NCI-H524 (cell line): ENCODE measurements at places on chromosomes 5 and 9.
A peak's percentile ranks its signal among the peaks of the same experiment; 100 is the strongest.

GRCh38 chr9:101486693-101487442 is 46.8 kb upstream of the RNF20 start:
- peak; percentile 90 for DNase-seq

DNA sequence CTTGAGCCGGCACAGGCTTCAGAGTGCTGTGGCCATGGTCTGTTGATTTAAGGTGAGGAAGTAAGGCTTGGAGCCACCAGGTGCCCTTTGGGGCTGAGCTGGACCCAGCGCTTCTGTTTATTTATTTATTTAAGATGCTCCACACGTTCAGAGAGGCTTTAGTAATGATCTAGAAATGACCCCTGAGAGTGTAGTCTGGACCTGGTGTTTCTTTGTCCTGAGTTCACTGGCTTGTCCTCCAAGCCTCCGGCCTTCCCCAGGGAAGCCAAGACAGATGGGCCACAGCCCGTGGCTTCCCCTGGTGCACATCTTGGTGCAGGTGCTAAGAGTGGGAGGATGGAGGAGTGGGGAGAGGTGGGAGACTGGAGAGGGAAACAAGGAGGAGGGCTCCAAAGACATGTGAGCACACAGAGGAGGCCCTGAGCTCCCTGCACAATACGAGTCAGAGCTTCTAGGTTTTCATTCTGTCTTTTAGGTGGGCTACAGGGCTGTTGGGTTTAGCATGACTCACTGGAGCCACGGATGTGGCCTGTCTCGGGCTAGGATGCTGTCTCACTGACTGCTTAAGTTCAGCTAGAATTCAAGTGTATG is 56.9 kb downstream of the AHRR start:
- DNase-seq, result peak; percentile 16

GRCh38 chr9:107336718-107337360 is 53.8 kb downstream of the RAD23B start:
- DNase-seq, result no peak

DNA sequence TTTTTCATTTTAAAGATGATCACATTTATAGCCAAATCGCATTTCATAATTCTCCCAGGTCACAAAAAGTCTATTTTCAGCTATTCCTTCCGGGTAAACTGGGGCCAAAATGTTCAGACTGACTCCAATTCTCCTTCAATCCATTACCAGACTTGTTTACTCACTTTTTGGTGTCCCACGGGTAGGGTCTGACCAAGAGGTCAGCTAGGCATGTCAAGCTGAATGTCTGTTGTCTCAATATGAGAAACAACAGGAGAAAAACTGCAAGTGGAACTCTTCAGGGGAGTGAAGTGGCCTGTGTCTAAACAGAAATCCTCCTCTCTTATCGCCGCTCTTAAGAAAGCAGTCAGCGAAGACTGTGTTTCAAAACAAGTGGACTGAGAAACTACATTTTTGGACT is 171.3 kb downstream of the APBA1 start:
- no peak for DNase-seq

- DNase-seq, result no peak
Observed at GRCh38 chr9:6382681-6383080, 30.3 kb upstream of the UHRF2 start.

DNA sequence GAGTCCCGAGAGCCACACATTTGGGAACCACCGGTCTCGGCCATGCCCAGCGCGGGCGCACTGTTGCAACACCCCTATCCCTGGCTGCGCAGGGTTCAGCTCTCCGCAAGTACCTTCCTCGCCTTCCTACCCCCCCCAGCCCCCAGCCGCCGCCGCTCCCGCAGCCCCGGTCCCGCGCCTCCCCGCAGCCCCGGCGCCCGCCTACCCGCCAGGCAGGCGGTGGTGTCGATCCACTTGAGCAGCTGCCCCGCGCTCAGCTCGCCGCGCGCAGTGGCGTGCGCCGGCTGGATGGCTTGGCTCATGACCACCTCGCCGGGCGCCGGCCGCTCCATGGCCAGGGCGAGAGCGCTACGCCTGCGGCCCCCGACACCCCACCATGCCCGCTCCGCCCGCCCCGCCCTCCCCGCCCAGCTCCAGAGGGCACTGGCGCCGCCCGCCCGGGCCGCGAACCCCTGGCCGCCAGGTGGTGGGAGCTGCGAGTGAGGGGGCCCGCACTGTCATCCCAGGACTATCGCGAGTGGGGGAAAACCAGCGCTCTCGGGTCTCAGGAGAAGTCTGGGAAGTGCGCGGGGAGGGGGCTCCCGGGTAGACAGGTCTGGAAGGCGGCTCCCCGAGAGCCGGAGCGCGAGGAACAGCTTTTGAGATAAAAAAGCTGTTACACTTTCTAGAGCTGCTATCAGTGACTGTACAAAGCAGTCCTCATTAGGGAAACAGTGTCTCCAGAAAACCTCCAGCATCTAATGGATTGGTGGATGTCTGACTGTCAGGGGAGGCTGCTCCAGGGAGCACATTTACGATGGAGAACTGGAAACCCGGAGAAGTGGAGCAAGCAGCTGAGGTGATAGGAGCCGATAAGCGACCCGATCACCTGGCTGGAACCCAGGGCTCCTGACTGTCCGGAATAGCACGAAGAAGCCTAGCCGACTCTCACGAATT is at the start of gene ACOT12:
Gene ACOT12 (minus strand): TSS at position 352 of the 936 bp plus-strand sequence. CDS start 20 bp downstream, at position 332.
- DNase-seq, result no peak

DNA sequence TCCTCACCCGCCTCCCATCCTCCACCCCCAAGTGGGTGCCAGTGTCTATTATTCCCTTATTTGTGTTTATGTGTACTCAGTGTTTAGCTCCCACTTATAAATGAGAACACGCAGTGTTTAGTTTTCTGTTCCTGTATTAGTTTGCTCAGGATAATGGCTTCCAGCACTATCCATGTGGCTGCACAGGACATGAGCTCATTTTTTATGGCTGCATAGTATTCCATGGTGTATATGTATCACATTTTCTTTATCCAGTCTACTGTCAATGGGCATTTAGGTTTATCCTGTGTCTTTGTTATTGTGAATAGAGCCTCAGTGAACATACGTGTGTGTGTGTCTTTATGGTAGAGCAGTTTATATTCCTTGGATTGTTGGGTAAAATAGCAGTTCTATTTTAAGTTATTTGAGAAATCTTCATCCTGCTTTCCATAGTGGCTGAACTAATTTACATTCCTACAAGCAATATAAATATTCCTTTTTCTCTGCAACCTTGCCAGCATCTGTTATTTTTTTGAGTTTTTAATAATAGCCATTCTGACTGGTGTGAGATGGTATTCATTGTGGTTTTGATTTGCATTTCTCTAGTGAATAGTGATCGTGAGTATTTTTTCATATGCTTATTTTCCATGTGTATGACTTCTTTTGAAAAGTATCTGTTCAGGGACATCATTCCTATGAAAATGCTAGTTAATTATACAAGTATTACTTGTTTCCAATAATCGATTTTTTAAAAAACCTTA is 164.0 kb upstream of the CCDC152 start:
- DNase-seq, result no peak

DNA sequence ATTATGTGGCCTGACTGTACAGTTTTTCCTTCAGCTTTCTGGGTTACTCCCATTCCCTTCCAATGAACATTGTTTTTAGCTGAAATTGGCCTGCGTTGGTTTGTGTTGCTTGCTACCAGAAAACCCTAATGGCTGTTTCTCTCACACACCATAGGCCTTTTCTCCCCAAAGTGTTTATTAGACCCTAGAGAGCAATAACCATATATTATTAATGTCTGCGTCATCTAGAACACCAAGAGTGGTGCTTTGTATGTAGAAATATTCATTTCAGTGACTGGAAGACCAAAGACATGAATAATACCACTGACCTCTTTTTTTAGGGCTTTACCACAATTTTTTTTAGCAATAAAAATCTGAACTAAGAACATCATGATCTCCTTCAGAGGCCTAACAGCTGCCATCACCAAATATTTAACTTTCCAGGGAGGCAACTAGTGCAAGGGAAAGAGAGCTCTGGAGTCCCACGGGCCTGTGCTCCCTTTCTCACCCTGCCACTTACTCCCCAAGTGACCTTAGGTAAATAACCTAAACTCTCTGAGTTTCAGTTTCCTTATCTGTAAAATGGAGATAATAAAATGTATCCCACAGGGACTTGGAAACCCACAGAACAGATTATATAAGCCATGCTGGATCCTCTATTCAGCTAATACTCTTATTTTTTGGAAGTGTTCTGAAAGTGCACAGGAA is 201.9 kb upstream of the ISL1 start:
- DNase-seq, result no peak

DNA sequence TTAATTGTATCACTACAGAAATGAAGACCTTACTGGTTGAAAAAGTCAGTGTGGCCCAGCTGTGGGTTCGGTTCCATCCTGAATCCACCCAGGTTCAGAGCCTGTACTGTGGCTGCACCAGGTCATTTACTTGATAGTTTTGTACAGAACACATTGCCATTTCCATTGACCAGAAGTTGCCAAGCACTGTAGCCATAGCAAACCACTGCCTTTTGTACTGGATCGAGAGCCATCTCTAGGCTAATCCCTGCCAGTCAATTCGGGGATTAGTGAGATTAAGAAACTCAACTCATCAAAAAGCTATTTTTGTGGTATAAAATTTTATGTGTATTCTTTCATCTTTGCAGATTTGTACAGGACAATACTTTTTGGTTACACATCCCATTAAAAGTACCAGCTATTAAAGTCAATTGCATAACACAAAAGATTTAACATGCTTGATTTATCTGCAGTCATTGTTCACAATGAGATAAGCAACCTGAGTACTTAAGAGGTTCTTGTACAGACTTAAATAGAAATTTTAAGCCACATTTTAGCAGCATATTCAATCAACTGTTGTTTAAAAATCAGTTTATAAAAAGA is 108.5 kb upstream of the OTULINL start:
- DNase-seq, result peak; percentile 45
